Heart left ventricle (tissue), 16 donors: ENCODE measurements at places on chromosomes 13 and 19.

- DNase-seq, result no peak
These were observed 2.6 kb downstream of the EPN1 start for GRCh38 chr19:55677572-55678028.

DNA sequence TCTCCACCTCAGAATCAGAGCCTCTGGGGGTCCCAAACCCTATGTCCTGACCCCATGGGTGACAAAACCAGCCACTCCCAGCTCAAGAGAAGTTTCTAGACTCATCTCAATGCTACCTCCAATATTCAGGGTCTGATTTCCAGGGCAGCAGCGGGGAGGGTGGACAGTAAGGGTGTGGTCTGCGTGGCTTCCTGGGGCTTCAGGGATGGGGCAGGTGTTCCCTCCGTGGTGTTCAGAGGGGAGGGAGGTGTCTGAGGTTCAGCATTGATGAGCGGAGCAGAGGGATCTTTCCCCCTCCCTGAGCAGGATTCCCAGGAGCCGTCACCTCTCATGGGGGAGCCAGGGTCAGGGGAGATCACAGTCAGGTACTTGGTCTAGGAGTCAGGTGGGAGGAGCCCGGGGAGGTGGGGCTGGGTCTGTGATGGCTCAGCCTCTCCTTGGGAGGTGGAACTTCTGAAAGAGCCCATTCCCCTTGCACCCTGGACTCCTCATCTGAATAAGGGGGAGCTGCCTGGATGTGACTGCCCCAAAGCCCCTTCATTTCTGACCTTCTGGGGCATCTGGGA, 2.9 kb downstream of the LILRA2 start:
- DNase-seq, result no peak

DNA sequence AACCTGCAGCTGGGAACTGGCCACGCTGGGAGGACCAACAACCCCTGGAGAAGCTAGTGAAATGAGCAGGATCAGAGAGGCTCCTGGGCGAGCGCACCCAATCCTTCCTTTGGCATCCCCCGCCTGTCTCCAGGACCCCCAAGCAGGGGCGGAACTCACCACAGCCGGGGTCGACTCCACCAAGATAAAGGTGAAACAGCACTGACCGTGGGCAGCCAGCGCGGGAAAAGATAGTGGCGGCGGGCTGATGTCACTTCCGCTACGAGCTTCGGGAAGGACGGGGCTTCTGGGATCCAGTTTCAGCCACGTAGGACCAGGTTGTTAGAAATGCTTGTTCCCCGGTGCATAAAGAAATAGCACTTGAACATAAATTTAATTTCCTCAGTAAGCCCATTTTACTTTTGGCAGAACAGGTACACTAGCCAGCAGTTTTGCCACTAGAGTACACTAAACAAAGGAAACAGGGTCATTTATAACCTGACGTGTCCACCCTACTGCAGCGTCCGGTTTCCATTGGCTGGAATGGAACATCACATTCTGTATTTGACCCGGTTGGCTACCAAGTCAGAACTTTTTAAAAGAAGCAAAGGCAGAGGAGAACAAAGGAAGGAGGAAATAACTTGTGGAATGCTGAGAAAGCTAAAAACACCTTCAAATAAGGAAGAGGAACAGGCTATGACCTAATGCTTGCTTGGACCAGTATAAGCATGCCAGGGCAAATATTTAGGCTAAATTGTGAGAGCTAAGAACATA, 25.5 kb upstream of the ZNF562 start:
- no peak for DNase-seq

DNA sequence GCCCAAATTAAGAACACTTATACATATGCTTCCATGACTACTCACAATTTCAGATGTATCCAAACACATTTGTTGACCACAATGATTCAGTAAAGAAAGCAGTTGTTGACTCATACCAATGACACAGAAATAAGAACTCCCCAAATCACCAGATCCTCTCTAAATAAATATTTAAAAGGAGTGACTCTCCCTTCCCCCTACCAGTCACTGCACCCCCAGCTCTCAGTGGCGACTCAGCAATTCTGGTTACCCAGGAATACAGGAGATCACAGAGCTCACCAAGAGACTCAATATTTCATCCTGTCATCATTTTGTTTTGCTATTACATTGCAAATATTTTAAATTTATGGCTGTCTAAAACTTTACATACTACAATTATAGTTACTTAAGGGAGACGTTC, 131.5 kb downstream of the RGCC start:
- DNase-seq, result no peak

- peak; percentile 88 for DNase-seq
These were observed at the start of gene DZIP1 for GRCh38 chr13:95644601-95645052. Gene DZIP1, minus strand, starts transcription at chr13:95644706. Its CDS starts 2,677 bp downstream, at chr13:95642029.

DNA sequence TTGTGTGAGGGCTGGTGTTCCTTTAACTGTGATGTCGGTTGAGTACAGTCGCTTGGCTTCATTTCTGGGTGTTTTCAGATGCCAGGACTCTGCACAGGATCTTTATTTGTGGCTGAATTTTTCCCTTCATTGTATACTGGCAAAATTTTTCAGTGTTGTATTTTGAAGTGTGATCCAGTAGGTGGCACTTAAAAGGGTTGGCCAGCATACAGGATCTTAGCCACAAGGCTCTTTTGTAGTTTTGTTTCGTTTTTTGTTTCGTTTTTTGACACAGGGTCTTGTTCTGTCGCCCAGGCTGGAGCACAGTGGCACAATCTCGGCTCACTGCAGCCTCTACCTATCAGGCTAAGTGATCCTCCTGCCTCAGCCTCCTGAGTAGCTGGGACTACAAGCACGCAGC, 8.7 kb downstream of the FCAR start:
- DNase-seq, result no peak

DNA sequence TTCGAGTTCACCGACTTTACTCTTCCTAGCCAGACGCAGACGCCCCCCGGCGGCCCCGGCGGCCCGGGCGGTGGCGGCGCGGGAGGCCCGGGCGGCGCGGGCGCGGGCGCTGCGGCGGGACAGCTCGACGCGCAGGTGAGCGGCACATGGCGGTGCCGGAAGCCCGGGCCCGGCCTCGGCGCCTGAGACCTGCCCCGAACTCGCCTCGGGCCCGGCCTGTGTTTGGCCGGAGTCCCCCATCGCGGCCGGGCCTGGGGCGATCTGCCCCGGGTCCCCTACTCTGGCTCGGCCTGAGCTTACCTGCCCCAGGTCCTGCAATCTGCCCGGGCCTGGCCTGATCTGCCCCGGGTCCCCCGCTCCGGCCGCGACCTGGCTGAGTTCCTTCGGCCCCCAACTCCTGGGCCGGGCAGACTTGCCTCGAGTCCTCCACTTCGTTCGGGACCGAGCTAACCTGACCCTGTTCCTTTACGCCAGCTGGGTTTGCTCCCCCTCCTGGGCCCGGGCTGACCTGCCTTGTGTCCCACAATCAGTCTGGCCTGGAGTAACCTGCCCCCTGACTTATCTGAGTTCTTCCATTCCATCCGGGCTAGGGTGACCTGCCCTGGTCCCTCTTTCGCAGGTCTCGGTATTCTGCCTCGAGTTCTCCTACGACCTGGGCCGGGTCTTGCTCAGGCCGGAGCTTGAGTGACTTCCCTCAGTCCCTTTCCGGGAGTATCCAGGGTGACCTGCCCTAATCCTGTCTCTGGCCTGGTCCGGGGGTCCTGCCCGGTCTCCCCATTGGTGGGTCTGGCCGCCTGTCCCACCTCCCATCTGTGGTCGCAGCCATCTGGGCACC, 764 bp downstream of the UPF1 start:
- peak; percentile 38 for DNase-seq

GRCh38 chr13:112903606-112904195, 65.3 kb upstream of the MCF2L start:
- DNase-seq, result no peak

DNA sequence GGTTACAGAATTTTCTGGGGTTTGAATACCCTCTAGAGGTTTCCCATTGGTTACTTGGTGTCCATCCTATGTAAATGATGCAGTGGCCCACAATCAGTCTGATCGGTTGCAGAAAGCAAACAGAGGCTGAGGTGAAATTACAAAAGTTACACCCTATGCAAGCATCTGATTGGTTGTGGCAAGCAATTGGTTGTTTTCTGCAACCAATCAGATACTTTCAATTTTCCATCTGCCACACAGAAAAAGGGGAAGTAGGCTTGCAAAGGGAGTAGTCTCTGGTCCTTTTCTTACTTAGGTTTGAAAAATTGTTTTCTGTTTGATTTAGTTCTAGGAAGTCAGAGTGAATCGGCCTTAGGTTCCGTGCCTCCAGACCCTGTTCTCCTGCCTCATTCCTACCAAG, 93.1 kb downstream of the WTIP start:
- DNase-seq, result no peak

- no peak for DNase-seq
These were observed 1.8 kb downstream of the THOP1 start for GRCh38 chr19:2787115-2787514.

GRCh38 chr19:2783781-2784145, 690 bp upstream of the SGTA start:
- no peak for DNase-seq

- no peak for DNase-seq
These were observed 31.4 kb downstream of the FLT1 start for GRCh38 chr13:28463481-28463880.

- no peak for DNase-seq
These were observed 91.9 kb upstream of the MBNL2 start for GRCh38 chr13:97130190-97130589.

- no peak for DNase-seq
These were observed 8.3 kb upstream of the JUND start for GRCh38 chr19:18289471-18290301.

GRCh38 chr19:29761575-29762232, 46.6 kb upstream of the C19orf12 start:
- DNase-seq, result no peak

- no peak for DNase-seq
These were observed 405 bp downstream of the ZNF446 start for GRCh38 chr19:58476498-58477015.

GRCh38 chr13:41637586-41637985, 180.2 kb downstream of the RGCC start:
- no peak for DNase-seq

DNA sequence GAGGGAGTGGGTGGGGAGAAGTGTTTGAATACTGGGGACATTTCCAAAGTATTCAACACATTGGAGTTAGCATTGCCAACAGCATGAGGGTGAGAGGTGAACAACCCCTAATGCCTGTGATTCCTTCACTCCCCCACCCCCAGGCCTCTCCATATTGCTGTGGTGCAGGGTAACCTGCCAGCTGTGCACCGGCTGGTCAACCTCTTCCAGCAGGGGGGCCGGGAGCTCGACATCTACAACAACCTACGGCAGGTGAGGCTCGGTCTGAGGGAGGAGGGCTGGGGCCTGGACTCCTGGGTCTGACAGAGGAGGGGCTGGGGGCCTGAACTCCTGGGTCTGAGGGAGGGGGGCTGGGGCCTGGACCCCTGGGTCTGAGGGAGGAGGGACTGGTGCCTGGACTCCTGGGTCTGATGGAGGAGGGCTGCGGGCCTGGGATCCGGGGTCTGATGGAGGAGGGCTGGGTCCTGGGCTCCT, 7.6 kb downstream of the BCL3 start:
- no peak for DNase-seq

DNA sequence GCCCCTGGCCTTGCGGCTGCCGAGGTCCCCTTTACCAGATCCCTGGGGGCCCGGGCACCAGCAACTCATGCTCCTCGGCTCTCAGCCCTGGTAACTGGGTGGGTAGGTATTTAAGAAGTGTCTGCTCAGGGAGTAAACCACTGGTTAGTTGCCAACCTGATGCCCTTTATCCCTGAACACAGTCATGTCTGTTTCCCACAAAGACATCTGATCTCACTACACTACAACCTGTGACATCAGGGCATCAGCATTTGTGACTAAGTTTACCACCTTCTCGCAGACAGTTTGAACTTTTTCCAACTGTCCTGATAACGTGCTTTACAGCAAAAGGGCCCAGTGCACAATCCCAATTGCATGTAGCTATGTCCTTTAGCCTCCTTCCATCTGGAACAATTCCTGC, 22.0 kb downstream of the GGACT start:
- no peak for DNase-seq

GRCh38 chr19:18762125-18763023, 28.7 kb downstream of the COMP start:
- peak; percentile 77 for DNase-seq

DNA sequence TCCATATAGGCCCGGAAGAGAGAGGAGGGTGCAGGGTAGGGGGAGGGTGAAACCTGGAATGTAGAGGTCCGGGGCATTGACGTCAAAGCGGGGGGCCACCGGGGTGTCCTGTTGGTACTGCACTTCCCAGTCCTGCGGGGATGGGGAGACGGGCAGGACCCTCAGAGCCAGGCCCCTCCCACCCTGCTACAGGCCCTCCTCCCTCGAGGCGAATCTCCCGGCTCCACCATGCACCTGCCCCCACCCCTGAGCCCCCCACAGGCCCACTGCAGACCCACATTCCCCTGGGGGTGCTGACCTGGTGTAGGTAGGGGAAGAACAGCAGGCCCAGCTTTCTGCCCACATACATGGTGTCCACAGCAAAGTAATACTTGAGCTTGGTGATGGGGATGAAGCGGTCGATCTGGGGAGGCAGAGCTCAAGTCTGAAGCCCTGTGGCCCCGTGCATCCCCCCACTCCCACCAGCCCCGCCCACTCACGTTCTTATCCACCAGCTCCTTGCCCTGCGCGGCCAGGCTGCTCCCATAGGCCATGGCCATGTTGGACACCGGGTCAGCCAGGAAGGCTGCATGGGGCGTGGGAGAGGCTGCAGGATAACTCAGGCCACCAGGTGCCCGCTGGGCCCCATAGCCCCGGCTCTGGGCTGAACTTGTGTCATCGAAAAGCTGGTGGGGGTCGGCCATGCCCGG, 5.0 kb downstream of the C19orf33 start:
- DNase-seq, result no peak

- DNase-seq, result peak; percentile 92
These were observed at the start of gene CEBPA for GRCh38 chr19:33302175-33302973. Gene CEBPA, minus strand, starts transcription at chr19:33302534. Its CDS starts 120 bp downstream, at chr19:33302414.

- no peak for DNase-seq
These were observed 16.7 kb downstream of the VWA8 start for GRCh38 chr13:41944229-41944628.

DNA sequence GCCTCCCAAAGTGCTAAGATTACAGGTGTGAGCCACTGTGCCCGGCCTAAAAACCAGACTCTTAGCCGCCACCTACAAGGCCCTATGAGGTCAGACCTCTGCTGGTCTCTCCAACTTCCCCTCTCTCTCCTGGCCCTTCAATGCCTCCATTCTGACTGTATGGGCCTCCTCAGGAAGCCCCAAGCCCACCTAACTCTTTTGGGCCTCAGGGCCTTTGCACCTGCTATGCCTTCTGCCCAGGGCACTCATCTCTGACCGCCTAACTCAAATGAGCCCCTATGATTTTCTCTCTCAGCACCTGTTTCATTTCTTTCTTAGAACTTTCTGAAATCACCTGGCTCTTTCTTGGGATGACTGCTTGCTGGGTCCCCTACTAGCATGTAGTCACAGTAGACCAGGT, 6.4 kb downstream of the WIZ start:
- no peak for DNase-seq

DNA sequence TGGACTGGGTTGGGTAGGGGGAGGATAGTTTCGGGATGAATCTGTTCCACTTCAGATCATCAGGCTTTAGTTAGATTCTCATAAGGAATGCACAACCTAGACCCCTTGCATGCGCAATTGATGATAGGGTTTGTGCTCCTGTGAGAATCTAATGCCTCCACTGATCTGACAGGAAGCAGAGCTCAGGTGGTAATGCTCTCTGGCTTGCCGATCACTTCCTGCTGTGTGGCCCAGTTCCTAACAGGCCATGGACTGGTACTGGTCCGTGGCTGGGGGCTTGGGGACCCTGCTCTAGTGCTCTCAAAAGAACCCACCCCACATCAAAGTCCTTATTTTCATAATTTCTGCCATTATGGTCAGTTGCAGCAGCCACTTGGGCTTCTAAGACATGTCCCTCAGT, 30.1 kb downstream of the DNAJC3 start:
- no peak for DNase-seq

- no peak for DNase-seq
These were observed 550.5 kb downstream of the IRS2 start for GRCh38 chr13:109235901-109236300.

- no peak for DNase-seq
These were observed 1.5 kb upstream of the TRPC4 start for GRCh38 chr13:37870895-37871550.
